ENCODE measurements at places on chromosomes 16 and 17.

- no peak for DNase-seq
These were observed 6.2 kb upstream of the NOG start for GRCh38 chr17:56587298-56587697.

DNA sequence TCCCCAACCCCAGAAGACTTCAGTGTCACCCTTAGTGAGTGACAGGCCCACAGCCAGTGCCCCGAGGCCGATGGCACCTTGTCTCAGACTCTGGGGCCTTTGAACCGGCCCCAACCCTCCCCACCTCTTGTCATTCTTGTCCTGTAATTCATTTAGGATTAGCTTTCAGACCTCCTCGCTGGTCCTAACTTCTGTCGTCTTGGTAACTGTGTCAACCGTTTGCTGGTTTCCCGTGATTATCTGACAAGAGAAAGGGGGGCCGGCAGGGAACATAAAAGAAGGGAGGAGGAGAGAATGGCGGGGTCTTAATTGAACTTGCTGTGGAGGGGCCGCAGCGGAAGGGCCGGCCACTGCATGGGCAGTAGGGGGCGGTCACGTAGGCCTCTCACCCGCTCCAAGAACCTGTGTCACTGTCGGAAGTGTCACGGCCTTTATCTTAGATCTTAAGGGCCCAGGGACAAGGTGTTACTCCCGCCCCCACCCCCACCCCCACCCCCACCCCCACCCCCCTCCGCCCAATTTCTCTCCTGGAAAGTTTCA is 46.5 kb upstream of the GSE1 start:
- DNase-seq = no peak

- no peak for DNase-seq
These were observed 100.4 kb upstream of the GSE1 start for GRCh38 chr16:85512808-85513115.

- no peak for DNase-seq
These were observed 372.2 kb upstream of the CDH11 start for GRCh38 chr16:65494080-65494479.

DNA sequence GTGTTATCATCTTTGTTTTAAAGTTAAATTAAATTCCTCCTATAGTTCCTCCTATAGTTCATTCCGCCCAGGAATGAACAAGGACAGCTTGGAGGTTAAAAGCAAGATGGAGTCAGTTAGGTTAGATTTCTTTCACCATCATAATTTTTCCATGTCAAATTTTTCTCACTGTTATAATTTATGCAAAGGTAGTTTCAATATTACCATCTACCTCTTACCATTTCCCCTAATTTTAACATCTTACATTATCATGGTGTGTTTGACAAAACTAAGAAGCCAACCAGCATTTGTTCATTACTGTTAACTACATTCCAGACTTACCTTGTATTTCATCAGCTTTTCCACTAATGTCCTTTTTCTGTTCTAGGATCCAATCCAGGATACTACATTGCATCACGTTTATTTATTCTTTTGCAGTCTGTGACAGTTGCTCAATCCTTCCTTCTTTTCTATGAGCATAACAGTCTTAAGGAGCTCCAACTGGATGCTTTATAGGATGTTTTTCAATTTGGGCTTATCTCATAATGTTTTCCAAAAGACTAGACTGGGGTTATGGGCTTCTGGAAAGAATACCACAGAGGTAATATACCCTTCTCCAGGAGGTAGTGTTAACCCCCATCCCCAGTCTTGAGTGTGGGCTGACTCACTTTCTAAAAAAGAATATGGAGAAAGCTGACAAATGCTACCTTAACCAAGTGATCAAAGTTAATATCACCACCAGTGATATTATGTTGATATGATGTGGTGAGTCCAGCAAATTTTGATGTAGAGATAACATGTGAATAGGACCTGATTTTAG is 158.5 kb downstream of the PPM1E start:
- no peak for DNase-seq

GRCh38 chr17:78317794-78318400 is 42.0 kb downstream of the SOCS3 start:
- no peak for DNase-seq

DNA sequence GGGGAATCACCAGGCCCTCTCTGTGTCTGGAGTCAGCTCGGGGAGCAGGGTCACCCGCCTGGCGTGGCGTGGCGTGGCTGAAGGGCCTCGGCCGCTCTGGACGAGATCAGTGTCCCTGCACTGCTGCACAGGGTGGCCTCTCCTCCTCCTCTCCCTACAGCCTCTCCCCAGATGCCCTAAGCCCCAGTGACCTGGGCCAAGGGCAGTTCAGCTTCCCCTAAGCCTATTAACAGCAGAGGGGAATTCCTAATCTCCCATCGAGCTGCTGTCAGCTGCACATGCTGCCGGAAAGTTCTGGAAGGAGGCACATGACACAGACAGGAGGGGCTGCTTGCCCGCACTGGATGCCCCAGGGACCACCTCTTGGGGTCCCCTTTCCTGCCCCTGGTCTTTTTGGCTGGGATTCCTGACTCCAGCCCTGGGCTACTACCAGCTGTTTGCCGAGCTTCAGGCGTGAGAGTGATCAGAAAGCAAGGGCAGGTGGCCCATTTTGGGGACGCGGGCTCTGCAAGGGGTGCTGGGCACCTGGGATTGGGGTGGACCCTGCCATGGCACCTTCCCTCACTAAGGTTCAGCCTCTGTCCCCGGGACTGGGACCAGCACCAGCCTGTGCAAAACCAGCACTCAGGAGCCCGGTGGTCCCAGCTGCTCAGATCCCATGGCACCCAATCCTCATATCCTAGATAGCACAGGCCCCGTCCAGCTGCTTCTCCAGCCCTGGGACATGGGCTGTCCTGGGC is 794 bp downstream of the PDE6G start:
- DNase-seq = no peak

GRCh38 chr17:49443862-49444261 is 29.2 kb upstream of the PHB1 start:
- DNase-seq = no peak
